ENCODE measurements at places on chromosomes 12 and 14. TPM values are rescaled to one million over a fixed set of nuclear protein-coding genes. Genes with fewer than 3 reads are reported as not detected.

The KRT72 gene
- not detected for total RNA-seq

The NFKBIA gene
- 104 TPM for total RNA-seq

- DNase-seq: no peak
Observed at GRCh38 chr14:97187916-97188315, 390.7 kb downstream of the VRK1 start.

The PTPN6 gene
- not detected for total RNA-seq

DNA sequence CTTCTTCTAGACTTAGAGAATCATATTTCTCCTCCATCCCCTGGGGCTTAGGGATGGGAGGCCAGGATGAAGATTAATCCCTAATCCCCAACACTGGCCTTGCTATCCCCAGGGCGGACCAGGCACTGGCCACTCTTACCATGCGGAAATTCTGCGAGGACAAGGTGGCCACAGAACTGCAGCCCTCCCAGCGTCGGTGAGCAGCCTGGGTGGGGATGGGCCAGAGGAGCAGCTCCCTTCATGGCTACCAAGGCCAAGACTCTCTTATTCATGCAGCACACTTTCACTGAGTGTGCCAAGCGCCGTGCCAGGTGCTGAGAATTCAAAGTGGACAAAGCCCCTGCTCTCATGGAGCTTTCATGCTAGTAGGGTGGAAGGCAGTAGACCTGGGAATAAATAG lies 7.0 kb downstream of the TNS2 start:
- no peak for DNase-seq

The MYO1H gene
- total RNA-seq: not detected

The CCDC197 gene
- not detected for total RNA-seq

DNA sequence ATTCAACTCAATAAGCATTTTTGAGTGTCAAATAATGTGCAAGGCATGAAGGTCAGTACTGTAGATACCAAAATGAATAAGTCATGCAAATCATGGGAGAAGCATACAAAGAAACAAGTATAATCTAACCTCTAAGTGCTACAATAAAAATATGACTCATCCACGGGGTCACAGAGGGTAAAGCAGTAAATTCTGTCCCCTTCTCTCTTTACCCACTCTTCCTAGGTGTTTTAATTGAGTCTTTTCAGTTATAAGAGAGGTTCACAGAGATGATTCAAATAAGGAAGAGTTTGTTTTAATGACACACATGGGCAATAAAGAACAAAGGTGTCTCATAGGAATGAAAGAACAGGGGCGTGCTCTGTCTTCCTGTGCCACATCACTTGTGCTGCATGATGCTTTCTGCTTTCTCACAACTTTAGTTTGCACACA lies 71.5 kb upstream of the DAAM1 start:
- peak; percentile 73 for DNase-seq

- DNase-seq: peak; percentile 77
Observed at GRCh38 chr12:109946505-109946904, 46.4 kb downstream of the TCHP start.

- no peak for DNase-seq
Observed at GRCh38 chr14:22448035-22448904, 140.8 kb downstream of the DAD1 start.

GRCh38 chr14:103838117-103838516 lies 9.3 kb downstream of the PPP1R13B start:
- no peak for DNase-seq

The RASAL1 gene
- not detected for total RNA-seq

- DNase-seq: peak; percentile 69
Observed at GRCh38 chr14:90665321-90666000, 150.8 kb downstream of the TTC7B start.

The TAOK3 gene
- total RNA-seq: 21.9 TPM

GRCh38 chr12:4447151-4447550 lies 1.5 kb upstream of the FGF6 start:
- no peak for DNase-seq

The SLC38A4 gene
- 26.5 TPM for total RNA-seq

DNA sequence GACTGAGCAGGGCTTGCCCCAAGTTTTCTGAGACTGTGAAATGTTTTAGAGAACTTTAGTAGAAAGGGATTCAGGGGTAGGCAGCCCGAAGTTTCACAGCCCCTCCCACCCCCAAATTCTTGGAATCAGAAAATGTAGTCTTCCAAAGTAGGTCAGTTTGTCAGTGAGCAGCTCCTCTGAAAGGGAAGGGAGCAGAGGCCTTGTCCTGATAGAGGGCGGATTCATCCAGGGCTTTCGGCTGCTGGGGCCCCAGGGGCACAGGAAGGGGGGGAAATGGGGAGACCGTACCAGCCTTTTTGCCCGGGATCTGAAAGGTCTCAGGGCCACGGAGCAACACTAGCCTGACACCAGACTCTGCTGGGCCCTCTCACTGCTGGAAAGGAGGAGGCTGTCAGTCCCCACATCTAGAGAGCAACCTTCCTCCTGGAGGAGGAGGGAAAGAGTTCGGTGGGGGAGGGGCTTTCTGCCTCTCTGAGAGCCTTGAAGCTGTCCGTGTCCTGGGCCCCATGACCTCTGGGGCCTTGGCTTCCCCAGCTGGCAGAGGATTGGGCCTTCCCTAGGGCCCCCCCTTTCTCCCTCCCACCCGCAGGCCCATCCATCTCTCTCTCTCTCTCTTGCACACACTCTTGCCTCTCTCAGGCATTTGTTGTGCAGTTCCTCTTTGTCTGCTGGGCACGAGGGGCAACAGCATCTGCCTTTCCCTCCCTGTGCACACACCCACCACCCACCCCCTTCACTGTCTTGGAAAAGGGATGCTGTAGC lies at the start of gene IKZF4:
Gene IKZF4, plus strand, starts transcription at position 621 of the 762 bp plus-strand sequence. CDS start 451 bp downstream, outside the sequence.
- no peak for DNase-seq

DNA sequence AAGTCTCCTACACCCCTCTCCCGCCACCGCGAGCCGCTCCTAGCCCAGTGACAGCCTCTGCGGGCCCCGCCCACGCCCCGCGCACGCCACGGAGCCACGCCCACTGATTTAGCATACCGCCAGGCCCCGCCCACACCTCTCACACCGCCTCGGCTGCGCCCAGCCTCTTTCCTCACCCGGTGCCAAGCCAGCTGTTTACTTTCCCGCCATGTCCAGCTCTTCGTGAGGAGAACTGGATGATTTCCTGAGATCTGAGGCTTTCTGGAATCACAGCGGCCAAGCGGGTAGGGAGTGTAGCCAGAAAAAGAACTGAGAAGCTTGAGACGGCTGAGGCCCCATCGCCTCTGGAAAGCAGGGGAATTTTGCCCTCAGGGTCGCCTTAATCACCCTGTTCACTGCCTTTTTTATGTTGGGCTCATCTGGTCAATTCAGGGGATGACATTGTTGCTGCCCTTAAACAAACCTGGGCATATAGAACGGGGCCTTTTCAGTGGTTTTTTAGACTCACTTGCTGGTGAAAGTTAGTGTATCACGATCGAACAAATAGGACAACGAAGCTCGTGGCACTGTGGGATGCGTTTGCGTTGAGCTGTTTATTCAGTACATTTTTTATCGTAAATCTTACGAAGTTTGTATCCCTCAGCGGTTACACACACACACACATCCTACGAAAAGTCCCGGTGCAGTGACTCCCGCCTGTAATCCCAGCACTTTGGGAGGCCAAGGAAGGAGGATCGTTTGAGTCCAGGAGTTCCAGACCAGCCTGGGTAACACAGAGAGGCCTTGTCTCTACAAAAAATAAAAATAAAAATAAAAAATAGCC lies at the start of gene RNF212B:
Gene RNF212B, plus strand, starts transcription at position 165 of the 823 bp plus-strand sequence. CDS start 2,410 bp downstream, outside the sequence.
- peak; percentile 69 for DNase-seq

GRCh38 chr12:131028587-131029338 lies 75.1 kb downstream of the ADGRD1 start:
- no peak for DNase-seq

GRCh38 chr14:90040411-90040810 lies 21.4 kb upstream of the KCNK13 start:
- no peak for DNase-seq

- no peak for DNase-seq
Observed at GRCh38 chr12:112115259-112116045, 6.9 kb upstream of the NAA25 start.

- no peak for DNase-seq
Observed at GRCh38 chr14:77541905-77542304, 43.3 kb upstream of the ISM2 start.

All from LHCN-M2 (cell line).